Activated T-helper 2 cell treated with anti-CD3 and anti-CD28 coated beads, Interferon-gamma antibody, Interleukin-2, Interleukin-4, amounts not matched to agents 10 μg/mL and 5 μg/mL and 100 μg/mL, durations not matched to agents 14 hours and 24 hours and 36 hours (primary cell): ENCODE measurements at places on chromosomes 1 and 21. TPM values are rescaled to one million over a fixed set of nuclear protein-coding genes. Genes with fewer than 3 reads are reported as not detected.

Gene XCL2
- 208 and 211 TPM in 2 replicates for total RNA-seq

Gene CAMK1G
- not detected in 2 replicates for total RNA-seq

DNA sequence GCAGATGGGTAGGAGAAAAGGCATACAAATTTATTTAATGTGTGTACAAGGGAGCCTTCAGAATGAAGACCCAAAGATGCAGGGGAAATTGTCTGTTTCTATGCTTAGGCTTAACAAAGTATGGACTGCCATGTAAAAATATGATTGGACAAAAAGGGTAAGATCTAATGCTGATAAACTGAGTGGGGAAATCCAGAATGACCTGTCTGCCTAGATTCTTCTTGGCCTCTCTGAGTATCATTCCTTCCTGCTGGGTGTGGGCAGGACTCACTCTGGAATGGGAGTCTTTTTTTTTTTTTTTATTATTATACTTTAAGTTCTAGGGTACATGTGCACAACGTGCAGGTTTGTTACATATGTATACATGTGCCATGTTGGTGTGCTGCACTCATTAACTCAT lies 61.0 kb downstream of the IGSF5 start:
- no peak for DNase-seq
- no peak overlapping the region for H3K27ac ChIP-seq
- no peak overlapping the region for H3K4me3 ChIP-seq
- H3K36me3 ChIP-seq, result no peaks in the 10 kb centered on the region
- H3K27me3 ChIP-seq, result no peaks in the 10 kb centered on the region

- H3K4me1 ChIP-seq, result no peaks in the 10 kb centered on the region
- H3K4me3 ChIP-seq, result no peak overlapping the region
- H3K27ac ChIP-seq, result no peak overlapping the region
- no peak for DNase-seq
- H3K36me3 ChIP-seq, result no peaks in the 10 kb centered on the region
Observed at GRCh38 chr21:46153247-46154154, 1.9 kb downstream of the FTCD start.
